GM12864 (cell line): ENCODE measurements at places on chromosomes 11 and 22.

DNA sequence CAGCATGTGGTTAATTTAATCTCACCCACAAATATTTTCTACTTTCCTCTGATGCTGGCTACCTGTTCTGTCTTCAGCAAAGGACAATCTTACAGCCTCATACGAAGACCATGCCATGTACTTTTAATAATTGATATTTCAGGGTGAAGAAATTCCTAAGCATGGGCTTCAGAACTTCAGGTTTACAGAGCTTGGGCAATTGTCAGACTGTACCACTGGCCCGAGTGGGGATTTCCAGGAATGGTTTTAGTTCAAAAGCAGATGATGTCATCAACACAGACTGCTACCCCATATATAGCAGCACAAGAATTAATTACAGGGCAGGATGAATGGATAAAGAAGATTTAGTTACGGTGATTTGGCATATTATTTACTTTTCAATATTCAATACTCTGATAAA, 171.8 kb downstream of the ETS1 start:
- no peak for DNase-seq

DNA sequence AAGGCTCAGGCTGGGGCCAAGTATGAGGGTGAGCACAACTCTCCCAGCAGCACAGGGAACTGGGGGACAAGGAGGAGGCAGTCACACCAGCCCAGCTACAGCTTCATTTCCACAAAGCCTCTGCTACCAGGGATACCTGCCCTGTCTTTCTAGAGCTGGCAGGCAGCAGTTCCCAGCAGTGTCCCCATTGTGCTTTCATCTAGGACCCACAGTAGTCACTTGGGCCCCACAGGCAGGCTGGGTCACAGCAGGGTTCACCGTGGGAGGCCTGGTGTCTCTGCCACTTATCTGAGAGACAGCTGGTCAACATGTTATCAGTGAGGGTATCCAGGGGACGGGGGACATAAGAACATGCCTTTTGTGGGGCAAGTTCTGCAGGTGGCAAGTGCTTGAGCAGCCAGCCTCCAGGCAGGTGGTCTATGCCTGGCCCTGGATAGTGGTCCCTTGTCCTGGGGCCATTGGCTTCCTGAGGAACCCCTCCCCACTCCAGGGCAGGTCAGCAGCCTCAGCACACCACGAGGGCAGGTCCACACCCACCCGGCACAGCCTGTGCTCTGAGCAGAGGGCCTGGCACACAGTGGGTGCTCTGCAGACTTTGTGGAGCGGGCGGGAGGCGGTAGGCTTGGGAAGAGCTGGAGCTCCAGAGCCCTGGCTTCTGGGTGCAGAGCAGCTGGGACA, 29.9 kb downstream of the GNAZ start:
- no peak for DNase-seq

DNA sequence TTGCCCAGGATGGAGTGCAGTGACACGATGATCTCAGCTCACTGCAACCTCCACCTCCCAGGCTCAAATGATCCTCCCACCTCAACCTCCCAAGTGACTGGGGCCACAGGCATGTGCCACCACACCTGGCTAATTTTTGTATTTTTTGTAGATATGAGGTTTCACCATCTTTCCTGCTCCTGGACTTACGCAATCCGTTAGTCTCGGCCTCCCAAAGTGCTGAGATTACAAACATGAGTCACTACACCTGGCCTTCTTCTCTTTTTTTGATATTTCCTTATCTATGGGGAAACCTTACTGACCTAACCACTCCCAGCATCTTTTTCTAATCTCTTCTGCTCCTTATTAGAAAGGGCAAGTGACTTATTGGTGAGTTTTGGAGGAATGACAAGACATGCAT, 121.7 kb upstream of the CHORDC1 start:
- no peak for DNase-seq

- DNase-seq, result no peak
Measured at GRCh38 chr11:119194811-119195440, 9.7 kb downstream of the NHERF4 start.

GRCh38 chr22:29211066-29211465, 5.4 kb downstream of the EMID1 start:
- DNase-seq, result no peak

- DNase-seq, result no peak
Measured at GRCh38 chr11:100602716-100603115, 84.4 kb upstream of the ARHGAP42 start.

GRCh38 chr22:50226063-50226874, 18.6 kb downstream of the TUBGCP6 start:
- no peak for DNase-seq

DNA sequence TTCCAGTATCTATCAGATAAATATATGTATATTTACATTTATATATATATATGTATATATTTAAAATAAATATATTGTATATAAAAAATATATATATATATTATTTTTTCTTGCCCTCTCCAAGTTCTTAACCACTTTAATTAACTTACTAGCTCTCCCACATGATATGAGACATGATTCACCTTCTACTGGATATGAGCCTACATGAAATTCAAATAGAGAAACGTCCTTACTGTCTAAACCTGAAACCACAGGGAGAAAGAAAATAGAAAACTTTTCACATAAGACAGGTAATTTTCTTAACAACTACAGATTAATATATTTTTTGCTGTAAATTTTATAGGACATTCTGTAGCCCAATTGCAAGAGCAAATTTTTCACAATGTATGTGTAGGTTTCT, 391.6 kb downstream of the ETS1 start:
- no peak for DNase-seq

GRCh38 chr11:60119710-60120109, 31.2 kb downstream of the MS4A2 start:
- DNase-seq, result no peak

DNA sequence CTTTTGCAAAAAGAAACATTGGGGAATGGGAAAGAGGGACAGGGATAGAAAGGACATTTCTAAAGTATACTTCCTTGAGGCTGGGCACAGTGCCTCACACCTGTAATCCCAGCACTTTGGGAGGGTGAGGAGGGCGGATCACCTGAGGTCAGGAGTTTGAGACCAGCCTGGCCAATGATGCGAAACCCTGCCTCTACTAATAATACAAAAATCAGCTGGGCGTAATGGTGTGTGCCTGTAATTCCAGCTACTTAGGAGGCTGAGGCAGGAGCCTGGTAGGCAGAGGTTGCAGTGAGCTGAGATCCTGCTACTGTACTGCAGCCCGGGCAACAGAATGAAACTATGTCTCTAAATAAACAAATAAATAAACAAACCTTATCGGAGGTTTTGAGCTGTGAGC, 16.3 kb upstream of the TEF start:
- no peak for DNase-seq

- no peak for DNase-seq
Measured at GRCh38 chr11:92843455-92843854, 126.0 kb upstream of the MTNR1B start.

DNA sequence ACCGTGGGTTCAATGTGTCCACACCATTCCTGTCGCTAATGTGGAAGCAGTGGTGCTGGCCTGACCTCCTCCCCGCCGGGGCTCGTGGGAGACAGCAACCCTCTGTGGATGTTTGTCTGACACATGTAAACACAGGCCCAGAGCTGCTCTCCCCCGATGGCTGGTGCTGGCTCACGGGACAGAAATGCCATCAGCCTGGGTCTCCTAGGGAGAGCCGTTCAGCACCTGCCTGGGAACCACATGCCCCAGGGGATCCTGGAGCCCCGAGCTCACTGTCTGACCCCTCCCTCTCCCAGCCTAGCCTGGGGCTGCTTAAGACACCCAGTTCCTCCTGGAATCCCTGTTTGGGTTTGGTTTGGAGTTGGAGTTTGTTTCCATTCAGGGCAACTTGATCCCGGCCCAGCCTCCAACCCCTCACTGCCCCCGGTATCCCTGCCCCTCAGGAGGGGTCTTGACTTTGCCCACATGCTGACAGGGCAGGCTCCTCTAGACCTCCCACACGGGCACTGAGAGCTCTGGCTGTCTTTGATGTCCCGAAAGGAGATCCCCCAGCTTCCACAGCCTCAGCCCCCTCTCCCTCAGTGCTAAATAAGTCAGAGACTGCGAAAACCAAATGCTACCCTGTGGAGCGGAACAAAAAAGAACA, 50.9 kb upstream of the WNT11 start:
- DNase-seq, result no peak

GRCh38 chr11:65764434-65764833, 16.3 kb downstream of the AP5B1 start:
- no peak for DNase-seq

- DNase-seq, result no peak
Measured at GRCh38 chr11:35373284-35373933, 45.9 kb downstream of the SLC1A2 start.

GRCh38 chr11:67674442-67674871, at the start of gene ALDH3B2:
ALDH3B2 (minus strand) TSS chr11:67674623; CDS start chr11:67666935, 7,688 bp downstream.
- no peak for DNase-seq

DNA sequence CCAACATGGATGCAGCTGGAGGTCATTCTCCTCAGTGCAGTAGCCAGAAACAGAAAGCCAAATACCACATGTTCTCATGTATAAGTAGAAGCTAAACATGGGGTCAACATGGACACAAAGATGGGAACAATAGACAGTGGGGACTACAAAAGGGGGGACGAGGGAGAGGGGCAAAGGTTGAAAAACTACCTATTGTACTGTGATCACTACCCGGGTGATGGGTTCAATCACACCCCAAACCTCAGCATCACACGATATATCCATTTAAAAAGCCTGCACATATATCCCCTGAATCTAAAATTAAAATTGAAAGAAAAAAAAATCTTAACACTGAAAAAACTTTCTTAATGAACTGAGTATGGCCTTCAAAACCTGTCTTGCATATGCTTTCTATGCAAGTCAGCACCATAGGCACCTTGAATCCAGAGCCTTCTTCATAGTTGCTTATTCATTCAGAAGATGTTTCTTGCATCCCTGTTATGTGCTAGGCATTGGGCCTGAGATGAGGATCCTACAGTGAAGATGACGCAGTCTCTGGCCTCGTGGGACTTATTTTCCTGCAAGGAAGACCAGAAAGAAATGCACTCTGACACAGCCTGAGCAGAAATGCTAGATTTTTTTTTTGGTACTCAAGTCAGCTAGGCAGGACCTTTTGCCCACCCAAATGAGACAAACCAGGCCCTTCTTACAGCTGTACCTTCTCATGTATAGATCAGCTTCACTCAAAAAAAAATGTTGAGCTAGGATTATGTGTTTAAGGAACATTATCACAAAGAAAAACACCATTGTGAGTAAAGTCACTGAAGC, 21.0 kb downstream of the NNMT start:
- DNase-seq, result no peak

GRCh38 chr11:19432370-19433061, 191.8 kb upstream of the E2F8 start:
- peak; percentile 75 for DNase-seq

GRCh38 chr11:119608201-119608600, 120.8 kb downstream of the NECTIN1 start:
- DNase-seq, result no peak

DNA sequence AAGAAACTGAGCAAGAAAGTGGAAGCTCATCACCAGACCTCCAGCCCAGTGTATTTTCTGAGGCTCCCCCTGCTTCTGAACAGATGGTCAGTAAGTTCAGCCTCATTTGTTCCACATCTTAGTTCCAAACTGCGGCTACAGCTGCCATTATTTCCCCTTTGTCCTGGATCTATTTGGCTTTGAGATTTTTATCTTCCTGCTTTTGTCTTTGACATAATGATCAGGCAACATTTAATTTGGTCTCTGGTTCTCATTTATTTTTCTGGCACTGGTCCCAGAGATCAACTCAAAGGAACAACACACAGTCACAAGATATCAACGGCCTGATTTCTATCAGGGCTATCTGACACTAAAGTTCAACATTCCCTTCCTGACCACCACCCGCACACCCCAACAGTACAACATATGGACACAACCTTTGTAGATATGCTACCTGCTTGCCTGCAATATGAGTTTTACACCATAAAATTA, 137.5 kb downstream of the FAM76B start:
- no peak for DNase-seq

- no peak for DNase-seq
Measured at GRCh38 chr11:67631411-67631810, 1.7 kb upstream of the NUDT8 start.

DNA sequence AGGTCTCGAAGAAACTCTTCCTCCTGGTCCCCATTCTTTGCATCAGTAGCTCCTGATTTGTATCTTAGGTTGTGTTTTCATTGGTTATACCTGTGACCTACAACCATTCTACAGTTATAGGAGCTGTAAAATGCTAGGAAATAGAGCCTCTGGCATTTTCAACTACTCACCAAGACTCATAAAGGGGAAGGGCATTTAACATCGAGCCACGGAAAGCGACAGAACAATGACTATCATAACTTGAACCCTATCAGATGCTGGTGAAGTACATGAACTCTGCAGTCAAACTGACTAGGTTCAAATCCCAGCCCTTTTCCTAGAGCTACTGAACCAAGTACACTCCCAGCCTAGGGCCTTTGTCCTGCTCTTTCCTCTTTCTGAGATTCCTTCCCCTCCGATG, 588.0 kb downstream of the SOX6 start:
- no peak for DNase-seq

DNA sequence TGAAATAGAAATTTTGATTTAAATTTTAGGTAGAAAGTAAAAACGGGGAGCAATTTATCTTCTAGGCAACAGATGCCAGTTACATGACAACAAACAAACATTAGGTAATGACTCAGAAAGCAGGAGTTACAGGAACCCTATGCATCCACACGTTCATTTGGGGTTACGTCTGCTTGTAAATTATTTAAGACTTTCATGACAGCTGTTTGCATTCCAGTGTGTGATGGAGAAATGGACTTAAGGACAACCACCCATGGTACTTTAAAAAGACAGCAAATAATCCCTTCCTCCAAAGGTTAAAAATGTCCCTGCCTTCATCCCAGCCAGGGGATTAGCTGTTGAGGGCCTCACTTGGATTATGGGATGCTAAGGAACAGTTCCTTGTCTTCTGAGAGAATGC, 11.8 kb downstream of the E2F8 start:
- DNase-seq, result no peak

GRCh38 chr22:18056807-18057474, 20.8 kb upstream of the PEX26 start:
- peak; percentile 66 for DNase-seq

GRCh38 chr22:21917959-21918261, 34.7 kb downstream of the PPM1F start:
- DNase-seq, result no peak

GRCh38 chr22:32829451-32829851, 27.9 kb downstream of the TIMP3 start:
- no peak for DNase-seq

GRCh38 chr11:126334659-126335462, 20.6 kb upstream of the ST3GAL4 start:
- no peak for DNase-seq

DNA sequence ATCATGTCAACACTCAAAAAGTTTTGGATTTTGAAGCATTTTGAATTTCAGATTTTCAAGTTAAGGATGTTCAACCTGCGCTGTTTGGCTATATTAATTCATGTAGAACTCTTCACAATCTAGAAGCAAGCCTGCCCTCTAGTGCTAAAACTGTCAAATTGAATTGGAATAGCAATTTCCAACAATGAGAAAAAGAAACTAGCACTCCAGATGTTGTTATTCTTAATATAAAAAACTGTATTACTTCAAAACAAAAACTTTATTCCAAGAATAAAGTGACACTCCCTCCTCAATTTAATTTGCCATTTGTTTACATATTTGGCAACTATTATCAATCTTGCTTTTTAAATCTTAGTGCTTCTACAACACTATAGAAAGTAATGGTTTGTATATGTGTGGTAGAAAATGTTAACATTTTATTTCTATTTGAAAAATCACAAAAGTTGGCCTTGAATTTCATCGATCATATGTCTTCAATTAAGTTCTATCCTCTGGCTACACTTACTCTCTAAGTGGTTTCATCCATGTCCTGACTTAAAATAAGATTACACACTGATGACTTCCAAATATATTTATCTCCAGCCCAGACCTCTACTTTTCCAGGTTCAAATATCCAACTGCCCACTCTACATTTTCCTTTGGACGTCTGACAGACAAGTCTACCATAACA, 36.6 kb downstream of the DCUN1D5 start:
- peak; percentile 10 for DNase-seq
